ENCODE measurements at places on chromosomes 11 and 22. TPM values are rescaled to one million over a fixed set of nuclear protein-coding genes. Genes with fewer than 3 reads are reported as not detected.

Gene IGSF9B
- under 0.01 TPM for total RNA-seq

Gene RIMBP3B
- total RNA-seq, result 0.64 TPM

Gene MS4A3
- not detected for total RNA-seq

Gene OR6T1
- not detected for total RNA-seq

Gene PGR
- not detected for total RNA-seq

Gene LRRC55
- total RNA-seq, result not detected

Gene MUC6
- not detected for total RNA-seq

Gene OR8J3
- total RNA-seq, result not detected

Measured in LHCN-M2 (cell line).